ENCODE measurements at places on chromosomes 1 and 21.

GRCh38 chr1:18411820-18412641, 68.7 kb upstream of the KLHDC7A start:
- no peak for DNase-seq

DNA sequence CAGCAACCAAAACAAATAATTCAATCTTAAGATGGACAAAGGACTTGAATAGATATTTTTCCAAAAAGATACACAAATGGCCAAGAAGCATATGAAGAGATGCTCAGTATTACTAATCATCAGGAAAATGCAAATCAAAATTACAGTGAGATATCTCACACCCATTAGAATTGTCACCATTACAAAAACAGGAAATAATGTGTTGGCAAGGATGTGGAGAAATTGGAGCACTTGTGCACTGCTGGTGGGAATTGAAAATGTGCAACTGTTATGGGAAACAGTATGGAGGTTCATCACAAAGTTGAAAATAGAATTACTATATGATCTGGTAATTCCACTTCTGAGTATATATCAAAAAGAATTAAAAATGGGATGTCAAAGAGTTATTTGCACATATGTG, 83.2 kb downstream of the SH3GLB1 start:
- no peak for DNase-seq

DNA sequence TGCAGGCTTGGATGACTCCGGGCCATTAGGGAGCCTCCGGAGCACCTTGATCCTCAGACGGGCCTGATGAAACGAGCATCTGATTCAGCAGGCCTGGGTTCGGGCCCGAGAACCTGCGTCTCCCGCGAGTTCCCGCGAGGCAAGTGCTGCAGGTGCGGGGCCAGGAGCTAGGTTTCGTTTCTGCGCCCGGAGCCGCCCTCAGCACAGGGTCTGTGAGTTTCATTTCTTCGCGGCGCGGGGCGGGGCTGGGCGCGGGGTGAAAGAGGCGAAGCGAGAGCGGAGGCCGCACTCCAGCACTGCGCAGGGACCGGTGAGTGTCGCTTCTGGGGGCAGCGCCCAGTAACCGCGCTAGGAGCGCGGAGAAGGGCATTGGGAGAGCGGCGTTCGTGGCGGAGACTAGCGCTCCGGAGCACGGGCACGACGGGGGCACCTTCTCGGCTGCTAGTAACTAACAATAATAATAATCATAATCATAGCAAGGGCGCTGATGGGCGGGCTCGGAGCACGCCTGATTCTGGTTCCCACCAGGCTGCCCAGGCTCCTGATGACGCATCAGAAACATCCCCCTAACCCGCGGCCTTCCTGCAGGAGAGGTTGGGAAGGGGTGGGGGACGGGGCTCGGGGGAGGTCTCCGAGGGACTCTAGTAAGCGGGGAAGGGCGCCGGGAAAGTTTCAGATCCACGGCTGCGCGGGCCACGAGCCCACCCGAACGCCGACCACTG, at the start of gene MX1:
TSS of gene MX1 (plus strand) at position 286 of the 722 bp plus-strand sequence. CDS start 5,832 bp downstream, outside the sequence.
- DNase-seq: no peak

GRCh38 chr1:62437273-62437940, 558 bp downstream of the USP1 start:
- DNase-seq: no peak

- DNase-seq: no peak
These were observed 6.0 kb upstream of the BCAS2 start for GRCh38 chr1:114587203-114587991.

Data from iPS DF 6.9 (cell line).